ENCODE measurements at places on chromosomes 16 and 17.
A peak's percentile ranks its signal among the peaks of the same experiment; 100 is the strongest.

DNA sequence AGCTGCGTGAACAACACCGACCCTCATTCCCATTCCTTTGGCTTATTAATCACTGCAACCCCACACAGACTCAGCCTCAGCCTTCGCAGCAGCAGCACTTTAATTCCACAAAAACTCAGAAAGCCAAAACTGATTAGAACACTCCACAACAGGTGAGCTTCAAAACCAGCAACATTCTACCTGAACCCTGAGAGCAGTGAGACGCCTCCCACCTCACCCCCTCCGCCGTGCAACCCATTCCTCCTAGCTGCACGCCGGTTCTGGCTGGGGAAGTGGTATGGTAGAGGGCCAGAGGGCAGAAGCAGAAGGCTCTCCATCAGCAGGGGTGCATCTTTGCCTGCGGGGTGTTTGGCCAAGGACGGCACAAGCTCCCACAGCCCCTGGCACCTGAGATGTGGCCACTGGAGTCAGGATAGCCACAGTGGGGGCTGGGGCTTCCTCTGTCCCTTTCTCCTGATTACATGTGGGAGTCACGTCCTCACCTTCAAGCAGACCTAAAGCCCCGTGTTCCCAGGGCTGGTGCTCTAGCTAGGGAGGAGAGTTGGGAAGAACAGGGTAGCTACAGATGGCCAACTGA, 1.6 kb downstream of the BORCS6 start:
- DNase-seq, result no peak

- DNase-seq, result no peak
Measured at GRCh38 chr16:3859889-3860288, 20.6 kb downstream of the CREBBP start.

GRCh38 chr16:86087896-86088230, 188.9 kb downstream of the IRF8 start:
- DNase-seq, result no peak

DNA sequence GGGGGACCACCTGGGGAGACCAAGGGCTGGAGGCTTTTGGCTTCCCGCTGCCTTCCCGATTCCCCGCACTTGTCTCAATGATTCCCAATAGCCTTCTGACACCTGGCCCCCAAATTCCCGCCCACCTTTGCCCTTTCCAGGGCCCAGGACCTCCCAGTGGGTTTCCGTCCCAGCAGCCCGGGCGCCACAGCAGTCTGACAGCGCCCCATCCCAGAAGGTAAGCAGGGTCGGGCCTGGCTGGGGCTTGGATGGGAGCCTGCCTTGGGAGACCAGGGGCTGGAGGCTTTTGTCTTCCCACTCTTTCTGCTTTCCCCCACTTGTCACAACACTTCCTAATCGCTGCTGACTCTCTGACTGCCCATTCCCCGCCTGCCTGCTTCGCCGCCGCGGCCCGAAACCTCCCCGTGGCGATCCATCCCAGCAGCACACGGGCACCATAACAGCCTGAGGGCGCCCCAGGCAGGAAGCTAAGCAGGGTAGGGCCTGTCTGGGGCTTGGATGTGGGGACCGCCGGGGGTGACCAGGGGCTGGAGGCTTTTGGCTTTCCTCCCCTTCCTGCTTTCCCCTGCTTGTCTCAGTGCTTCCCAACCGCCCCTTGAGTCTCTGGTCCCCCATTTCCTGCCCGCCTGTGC, 2289.3 kb downstream of the TP53TG3F start:
- DNase-seq, result no peak

GRCh38 chr17:53633856-53634255, 188.9 kb upstream of the KIF2B start:
- DNase-seq, result no peak

- peak; percentile 2 for DNase-seq
Measured at GRCh38 chr16:78461496-78462287, 362.2 kb downstream of the WWOX start.

GRCh38 chr17:40373999-40374398, 9.5 kb upstream of the GJD3 start:
- no peak for DNase-seq

- DNase-seq, result no peak
Measured at GRCh38 chr17:56426901-56427300, 166.6 kb upstream of the NOG start.

DNA sequence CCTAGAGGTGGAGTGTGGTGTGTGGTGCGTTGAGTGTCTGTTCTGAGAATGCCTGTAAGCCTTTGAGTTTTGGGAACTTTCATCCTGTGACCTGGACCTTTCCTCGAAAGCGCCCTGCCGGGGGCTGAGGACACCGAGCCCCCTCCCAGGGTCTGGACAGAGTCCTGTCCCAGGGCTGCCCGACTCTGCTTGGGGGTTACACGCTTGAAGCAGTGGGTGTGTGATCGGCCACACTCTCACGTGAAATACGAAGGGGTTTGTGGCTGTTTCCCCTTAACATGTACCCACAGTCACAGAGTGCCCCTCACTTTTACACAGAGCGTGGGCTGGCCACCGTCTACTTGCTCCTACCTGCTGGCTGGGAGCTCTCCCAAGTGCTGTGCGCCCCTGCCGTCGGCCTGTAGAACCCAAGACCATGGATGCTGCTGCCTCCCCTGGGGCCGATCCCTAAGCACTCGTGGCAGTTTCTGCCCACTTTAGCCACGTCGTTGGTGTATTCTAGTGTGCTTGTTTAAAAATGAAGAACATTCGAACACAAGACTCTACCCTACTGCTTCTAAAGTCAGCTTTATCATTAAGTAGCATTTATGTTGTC, 6.8 kb downstream of the ZNF750 start:
- no peak for DNase-seq

DNA sequence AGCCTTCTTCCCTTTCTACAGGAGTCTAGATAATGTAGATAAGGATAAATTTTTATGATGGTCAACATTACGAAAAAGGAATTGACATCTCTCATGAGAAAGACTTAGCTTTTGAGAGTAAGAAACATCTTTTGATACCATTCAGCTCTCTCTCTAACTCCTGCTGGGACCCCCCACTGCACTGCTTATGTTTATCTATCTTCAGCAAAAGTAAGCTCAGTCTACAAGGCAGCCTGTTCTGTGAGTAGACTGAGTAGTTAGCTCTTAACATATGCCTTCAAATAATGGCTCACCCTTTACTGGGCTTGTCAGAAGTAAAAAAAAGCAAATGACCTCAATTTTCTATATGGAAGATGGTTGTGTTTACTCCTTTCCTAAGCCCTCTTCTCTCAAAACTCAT, 372.2 kb upstream of the CDH11 start:
- no peak for DNase-seq

GRCh38 chr16:65153365-65154105, 31.7 kb upstream of the CDH11 start:
- DNase-seq, result no peak

DNA sequence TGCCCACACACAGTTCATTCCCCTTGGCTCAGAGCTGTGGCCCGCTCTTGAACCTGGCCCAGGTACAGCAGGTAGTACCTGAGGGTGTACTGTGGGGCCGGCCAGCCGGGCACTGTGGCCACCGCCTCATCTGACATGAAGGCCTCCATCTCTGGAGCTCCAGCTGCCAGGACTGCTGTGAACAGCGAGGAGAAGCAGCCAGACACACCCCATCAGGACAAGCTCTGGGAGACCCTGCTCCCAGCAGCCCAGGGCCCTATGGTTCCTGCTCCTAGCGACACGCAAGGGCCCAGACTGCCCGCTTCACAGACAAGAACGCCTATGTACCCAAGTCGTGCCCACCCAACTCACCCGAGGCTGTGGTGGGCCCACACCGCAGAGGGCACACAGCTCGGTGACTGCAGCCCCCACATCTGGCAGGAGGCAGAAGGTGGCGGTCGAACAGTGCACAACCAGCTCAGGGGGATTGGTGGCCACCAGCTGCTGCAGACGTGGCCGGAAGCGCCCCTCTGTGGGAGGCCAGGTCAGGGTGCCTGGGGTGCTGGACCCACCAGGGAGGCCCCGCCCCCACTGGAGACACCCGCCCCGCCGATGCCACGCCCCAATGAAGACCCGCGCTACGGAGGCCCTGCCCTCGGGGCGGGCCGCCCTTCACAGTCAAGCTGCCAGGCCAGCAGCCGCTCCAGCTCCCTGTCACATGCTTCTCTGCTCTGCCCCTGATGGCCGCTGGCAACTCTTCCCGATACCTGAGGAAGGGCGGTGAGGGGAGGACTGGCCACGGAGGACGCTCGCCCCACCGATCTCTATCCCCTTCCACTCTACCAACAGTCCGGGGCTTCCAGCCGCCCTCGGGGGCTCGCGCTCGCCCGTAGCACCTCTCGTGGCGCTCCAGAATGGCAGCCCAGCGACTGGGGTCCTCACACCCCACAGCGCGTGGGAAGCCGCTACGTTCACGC, 1.1 kb upstream of the STUB1 start:
- DNase-seq, result no peak

DNA sequence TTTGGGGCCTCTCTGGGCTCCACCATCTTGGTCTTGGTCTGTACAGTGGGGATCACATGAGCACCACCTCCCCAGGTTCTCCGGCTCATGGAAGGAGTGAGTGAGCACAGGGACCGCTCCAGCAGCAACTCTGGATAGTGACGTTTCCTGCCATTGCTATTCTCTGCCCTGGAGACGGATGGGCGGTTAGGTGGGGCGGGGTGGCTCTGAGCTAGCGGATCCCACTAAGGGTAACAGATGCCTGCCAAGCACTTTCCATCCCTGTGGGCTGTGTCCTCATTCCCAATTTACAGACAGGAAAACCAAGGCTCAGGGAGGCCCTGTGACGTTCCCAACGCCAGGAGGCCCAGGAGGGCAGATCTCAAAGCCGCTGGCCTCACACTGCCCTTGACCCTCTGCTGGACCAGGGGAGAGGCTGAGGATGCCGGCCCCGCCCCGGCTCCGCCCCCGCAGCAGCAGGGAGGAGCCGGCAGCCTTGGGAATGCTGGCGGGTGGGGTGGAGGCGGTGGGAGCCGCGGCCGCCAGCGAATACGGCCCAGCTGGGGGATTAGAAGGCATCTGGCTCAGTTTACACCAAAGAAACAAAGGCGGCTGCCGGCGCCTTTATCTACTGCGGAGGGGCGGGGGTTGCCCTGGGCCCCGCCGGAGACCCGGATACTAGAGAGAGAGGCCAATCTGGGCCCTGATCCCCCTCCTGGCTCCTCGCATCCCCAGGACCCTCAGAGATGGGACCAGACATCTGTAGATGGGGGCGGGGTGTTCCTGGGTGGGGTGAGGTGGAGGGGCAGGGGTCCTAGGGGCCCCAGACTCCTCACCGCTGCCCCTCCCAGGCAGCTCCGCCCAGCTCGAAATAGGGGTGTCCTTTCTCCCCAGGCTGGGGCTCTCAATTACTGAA, 122.3 kb upstream of the CIBAR2 start:
- DNase-seq, result no peak

DNA sequence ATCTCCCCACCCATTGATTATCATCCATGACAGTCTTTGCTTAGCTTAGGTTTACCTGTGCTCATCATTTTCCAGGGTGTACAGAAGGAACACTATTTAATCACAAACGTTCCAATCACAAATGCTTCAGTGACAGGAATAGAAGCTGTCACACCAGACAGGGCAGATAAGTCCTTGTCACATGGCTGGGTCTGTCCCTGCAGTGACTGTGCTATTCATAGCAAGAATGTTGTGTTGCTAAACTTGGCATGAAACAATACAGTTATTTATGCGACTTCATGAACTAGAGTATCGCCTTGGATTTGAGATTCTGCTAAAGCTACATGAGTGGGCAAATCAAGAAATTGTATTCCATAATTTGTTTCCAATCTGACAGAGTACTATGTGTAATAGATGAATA, 108.4 kb downstream of the CDH13 start:
- no peak for DNase-seq

- no peak for DNase-seq
Measured at GRCh38 chr17:69485251-69485661, 70.8 kb downstream of the MAP2K6 start.

DNA sequence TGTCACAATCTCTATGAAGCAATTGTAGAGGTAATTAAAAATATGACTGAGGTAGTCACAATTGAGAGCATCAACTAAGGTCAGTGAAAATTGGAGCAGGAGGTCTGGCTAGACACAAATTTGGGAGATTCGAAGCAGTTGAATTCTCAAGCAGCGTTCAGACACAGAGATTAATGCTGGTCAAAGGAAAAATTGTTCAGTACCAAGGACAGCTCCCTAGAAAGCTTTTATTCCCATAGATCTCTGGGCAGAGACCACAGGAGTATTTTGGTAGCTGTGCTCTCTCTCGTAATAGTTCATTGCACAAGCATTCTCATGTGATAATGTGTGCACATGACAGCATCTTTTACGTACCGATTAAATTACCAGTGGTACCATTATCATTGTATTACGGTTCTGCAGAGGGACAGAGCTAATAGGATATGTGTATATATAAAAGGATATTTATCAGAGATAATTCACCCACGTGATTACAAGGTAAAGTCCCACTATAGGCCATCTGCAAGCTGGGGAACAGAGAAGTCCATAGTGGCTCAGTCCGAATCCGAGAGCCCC, 387.5 kb upstream of the HSBP1 start:
- no peak for DNase-seq

GRCh38 chr16:28013392-28013791, 50.1 kb downstream of the GSG1L start:
- DNase-seq, result no peak

DNA sequence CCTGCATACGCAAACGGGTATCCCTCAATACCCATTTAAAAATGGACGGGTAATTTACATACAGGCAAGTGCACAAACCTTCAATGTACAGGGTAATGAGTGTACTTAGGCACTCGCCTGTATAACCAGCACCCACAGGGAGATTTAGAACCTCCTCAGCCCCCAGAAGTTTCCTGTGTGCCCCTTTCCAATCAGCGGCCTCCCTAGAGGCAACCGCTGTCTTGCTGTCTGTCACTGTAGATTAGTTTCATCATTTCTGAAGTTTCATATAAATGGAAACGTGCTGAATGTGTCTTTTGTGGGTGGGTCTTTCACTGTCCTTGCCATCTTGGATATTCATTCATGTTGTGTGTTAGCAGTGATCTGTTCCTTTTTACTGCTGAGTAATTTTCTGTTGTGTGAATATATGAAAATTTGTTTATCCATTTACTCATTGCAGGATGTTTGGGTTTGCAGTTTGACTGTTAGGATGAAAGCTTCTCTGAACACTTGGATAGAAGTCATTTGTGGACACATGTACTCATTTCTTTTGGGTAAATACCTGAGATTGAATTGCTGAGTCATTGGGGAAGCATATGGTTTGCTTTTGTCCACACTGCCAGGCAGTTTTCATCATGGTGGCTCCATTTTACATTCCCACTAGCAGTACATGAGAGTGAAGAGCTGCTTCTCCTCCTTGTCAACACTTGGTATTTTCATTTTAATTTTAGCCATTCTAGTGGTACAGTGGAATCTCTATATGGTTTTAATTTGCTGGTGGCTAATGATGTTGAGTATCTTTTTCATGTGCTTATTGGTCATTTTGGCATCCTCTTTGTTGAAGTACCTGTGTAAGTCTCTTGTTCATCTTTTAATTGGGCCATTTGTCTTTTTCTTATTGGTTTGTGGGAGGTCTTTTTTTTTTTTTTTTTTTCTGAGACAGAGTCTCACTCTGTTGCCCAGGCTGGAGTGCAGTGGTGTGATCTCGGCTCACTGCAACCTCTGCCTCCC, 2.1 kb upstream of the ADCY7 start:
- no peak for DNase-seq

DNA sequence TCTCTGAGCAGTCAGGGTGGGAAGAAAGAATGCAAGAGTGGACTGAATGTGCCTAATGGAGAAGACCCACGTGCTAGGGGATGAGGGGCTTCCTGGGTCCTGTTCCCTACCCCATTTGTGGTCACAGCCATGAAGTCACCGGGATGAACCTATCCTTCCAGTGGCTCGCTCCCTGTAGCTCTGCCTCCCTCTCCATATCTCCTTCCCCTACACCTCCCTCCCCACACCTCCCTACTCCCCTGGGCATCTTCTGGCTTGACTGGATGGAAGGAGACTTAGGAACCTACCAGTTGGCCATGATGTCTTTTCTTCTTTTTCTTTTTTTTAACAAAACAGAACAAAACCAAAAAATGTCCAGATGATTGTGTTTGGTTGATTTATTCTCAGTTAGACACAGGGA, 14.1 kb downstream of the IGFBP4 start:
- DNase-seq, result no peak
